ENCODE measurements at places on chromosomes 2 and 18.

GRCh38 chr18:9577361-9577760, 37.0 kb downstream of the PPP4R1 start:
- DNase-seq, result no peak

DNA sequence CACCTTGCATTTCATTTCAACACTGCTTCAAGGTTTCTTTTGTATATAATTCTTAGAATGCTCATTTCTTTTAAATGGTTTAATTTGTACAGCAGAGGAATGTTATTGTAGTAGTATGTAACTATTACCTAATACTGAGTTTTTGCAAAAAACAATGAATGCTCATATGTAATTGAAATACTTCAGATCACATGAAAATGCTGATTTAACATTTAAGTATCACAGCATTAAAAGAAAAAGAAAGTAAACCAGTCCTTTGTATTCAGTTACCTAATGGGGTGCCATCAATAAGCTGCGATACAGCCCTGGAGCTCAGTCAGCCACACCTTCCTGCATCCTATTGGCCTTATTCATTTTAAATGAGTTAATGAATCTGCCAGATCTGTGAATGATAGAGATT, 45.3 kb upstream of the ITM2C start:
- no peak for DNase-seq

DNA sequence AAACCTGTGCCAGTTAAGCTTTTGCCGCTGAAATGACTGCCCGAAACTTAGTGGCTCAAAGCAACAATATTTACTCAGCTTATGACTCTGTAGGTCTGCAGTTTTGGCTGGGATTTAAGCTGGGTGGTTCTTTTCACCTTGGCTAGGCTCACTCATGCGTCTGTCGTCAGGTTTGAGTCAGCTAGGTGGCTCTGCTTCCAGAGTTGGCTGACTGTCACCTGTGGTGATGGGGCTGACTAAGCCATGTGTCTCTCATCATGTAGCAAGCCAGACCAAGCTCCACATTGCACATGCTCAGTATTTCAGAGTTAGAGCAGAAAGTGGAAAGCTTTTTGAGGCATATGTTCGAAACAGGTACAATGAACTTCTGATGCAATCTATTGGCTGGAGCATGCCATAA, 354.8 kb downstream of the MEIS1 start:
- no peak for DNase-seq

- no peak for DNase-seq
These were observed 346.7 kb downstream of the SS18 start for GRCh38 chr18:25743646-25744151.

DNA sequence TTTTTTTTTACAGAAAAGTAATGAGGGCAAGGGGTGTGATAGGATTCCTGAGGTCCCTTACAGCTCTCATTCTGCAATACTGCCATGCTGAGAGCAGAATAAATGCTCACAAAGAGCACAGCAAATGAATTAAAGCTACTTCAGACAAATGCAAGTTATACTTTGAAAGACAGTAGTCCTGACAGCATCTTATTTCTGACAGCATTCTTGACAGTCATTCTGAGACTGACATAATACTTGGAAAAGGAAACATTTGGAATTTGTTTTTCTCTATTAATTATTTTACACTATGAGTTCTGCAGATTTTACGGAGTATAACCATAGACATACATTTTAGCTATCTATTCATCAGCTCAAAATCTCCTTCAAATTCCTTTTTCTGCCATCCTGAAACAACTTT, 935.2 kb upstream of the FAM98A start:
- no peak for DNase-seq

DNA sequence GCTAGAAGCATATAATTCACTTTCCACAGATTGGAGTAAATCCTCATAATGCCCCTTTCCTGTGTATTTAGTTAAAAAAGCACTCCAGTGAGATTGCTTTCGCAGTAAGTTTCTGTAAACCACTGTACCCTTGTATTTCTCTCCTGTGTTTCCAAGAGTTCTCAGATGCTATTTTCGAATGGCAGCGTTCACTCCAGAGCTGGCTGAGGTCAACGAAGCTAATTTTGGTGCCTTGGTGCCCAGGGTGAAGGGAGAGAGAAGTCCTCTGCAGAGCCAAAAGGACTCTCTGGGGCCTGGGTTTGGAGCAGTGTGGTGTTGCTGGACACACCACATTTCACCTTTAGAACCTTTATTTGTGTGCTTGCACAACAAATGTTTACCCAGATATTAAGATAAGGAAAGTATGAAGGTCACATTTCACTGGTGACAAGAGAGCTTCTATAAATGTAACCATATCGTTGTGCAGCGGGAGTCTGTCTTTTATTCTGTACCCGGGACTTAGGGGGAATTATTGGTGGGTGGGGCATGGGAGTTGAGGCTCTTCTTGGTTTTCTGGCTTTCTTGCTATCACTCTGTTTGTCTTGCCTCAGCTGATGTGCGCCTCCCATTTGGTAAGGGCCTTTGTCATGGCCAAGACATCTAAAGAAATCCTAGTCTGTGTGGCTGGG, 9.9 kb downstream of the EPAS1 start:
- DNase-seq, result no peak

GRCh38 chr2:163748420-163748819, 12.6 kb upstream of the FIGN start:
- DNase-seq, result no peak

DNA sequence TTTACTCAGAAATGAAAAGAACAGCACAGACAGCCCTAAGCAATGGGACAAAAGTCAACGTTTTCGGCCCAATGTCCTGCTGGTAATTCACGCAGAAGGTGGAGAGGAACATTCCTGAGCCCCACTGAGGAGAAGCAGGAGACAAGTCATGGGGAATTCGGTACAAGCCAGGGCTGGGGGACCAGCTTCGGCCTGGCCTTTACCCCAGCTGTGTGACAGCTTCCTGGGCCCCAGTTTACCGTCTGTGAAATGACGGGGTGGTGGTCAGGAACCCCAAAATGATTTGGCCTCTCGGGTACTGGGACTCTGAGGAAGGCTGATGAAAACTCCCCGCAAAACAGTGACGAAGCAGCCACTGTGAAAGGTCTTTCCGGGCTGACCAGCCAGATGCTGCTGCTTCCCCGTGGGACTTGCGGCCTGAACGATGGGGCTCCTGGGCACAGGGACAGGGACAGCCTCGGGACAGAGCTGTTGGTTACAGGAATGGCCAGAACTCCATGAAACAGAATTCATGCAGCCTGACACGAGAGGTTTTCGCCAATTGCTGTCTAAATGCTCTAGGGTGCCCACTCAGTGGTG, 21.6 kb downstream of the KIF1A start:
- DNase-seq, result no peak

GRCh38 chr18:13510594-13510993, 215.8 kb downstream of the FAM210A start:
- DNase-seq, result no peak

DNA sequence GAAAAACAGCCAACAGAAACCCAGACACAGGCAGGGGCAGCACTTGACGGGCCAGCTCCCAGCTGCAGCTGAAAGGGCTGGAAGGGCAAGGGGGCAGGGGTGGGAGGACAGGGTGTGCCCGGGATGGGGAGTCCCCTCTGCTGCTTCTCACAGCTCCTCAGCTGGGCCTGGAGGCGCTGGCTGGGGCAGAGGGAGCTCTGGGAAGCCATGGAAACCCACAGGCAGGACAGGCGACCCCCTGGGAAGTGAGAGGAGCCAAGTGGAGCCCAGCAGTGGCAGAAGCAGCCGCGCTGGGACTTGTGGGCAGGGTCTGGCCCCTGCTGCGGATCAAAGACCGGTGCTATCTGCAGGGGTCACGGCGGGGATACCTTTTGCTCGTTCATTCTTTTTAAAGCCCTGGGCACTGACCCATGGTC, 20.7 kb downstream of the OTOF start:
- no peak for DNase-seq

DNA sequence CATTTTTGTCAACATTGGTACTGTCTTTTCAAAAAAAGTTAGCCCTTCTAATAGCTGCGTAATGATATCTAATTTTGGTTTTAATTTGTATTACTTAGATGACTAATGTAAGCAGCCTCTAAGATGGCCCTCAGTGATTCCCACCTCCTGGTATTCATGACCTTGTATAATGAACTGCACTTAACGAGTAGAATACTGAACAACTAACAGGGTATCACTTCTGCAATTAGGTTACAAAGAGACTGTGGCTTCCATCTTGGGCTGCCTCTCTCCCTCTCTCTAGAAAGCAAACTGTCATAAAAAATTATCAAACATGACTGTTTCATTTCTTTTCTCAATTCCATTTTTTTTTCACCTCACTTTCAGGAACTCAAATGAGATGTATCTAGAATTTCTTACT, 120.9 kb downstream of the RNF152 start:
- no peak for DNase-seq

GRCh38 chr2:42139101-42139500, 30.1 kb upstream of the EML4 start:
- no peak for DNase-seq

- no peak for DNase-seq
These were observed 26.8 kb downstream of the ADRA2B start for GRCh38 chr2:96089356-96090195.

DNA sequence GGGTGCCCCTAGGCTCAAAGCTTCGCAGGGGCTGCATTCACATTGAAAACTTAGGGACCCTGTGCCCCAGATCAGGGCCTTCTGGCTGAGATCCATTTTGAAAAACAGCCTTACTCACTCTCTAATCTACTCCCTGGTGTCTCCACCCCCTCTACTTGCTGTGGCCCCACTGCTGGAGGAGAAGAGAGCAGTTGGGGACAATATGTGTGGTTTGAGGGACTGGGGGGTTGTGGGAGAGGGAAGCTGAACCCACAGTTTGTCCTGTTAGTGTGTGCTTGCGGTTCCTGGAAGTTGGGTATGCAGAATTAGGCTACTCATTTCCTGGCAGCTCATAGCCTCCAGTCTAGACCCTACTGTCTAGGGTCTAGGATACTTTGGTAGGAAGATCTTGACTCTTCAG, 211.4 kb downstream of the PRKCE start:
- no peak for DNase-seq

DNA sequence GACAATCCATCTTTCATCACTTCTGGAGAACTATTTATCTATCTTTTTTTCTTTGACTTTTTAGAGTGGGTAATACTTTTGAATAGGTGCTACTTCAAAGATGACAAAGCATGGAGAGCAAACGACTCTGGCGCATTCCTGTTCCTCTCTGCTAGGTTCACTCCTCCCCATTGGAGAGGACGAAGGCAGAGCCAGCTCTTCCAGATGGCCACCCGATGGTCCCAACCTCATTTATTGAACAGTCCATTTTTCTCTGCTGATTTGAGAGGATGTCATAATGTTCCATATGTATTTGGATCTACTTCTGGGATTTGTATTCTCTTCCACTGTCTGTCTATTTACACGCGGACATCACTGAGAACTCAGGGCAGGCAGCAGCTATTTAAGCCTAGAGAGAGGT, 284.3 kb upstream of the CXCR4 start:
- DNase-seq, result no peak

- DNase-seq, result no peak
These were observed 11.6 kb upstream of the PTPN4 start for GRCh38 chr2:119748135-119748534.

GRCh38 chr2:226902041-226902966, 66.5 kb downstream of the RHBDD1 start:
- DNase-seq, result no peak

- DNase-seq, result no peak
These were observed 33.5 kb downstream of the SUMO1 start for GRCh38 chr2:202204855-202205254.

- no peak for DNase-seq
These were observed 47.2 kb downstream of the TET3 start for GRCh38 chr2:74031959-74032287.

- DNase-seq, result no peak
These were observed 319.2 kb downstream of the LRATD1 start for GRCh38 chr2:14951569-14952285.

GRCh38 chr2:212845941-212846340, 305.5 kb downstream of the IKZF2 start:
- peak; percentile 80 for DNase-seq
